ENCODE measurements at places on chromosomes 1 and 21.

GRCh38 chr1:206512851-206513180 is 5.5 kb downstream of the RASSF5 start:
- no peak for DNase-seq

- DNase-seq = no peak
Observed at GRCh38 chr1:13478692-13479091, 35.1 kb downstream of the LRRC38 start.

GRCh38 chr1:198671136-198671535 is 32.3 kb downstream of the PTPRC start:
- no peak for DNase-seq

- DNase-seq = no peak
Observed at GRCh38 chr1:58902830-58903513, 119.1 kb upstream of the JUN start.

GRCh38 chr1:35192056-35192852 is 691 bp downstream of the SFPQ start:
- DNase-seq = peak; percentile 89

GRCh38 chr1:41492341-41492848 is 7.9 kb upstream of the EDN2 start:
- no peak for DNase-seq

GRCh38 chr1:62439652-62440371 is 3.0 kb downstream of the USP1 start:
- no peak for DNase-seq

DNA sequence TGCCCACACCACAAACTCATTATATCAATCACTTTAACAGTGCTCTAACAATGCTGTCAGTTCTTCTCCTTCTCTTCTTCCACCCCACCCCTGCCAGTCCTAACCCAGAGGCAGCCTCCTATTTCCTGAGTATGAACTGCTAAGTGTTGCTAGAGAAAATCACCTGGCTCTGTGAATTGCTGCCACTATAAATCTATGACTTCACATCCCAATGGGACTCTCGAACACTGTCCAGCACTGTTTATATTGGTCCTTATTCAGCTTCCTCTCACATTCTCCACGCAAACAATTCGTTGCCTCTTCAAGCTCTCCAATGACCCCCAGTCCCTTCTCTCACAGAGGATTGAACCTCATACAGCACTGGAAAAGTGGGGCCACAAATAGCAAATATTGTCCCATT is 27.0 kb upstream of the USH2A start:
- DNase-seq = no peak

GRCh38 chr1:17682400-17682799 is 72.7 kb upstream of the ACTL8 start:
- no peak for DNase-seq

- DNase-seq = no peak
Observed at GRCh38 chr1:33709783-33710718, 153.8 kb upstream of the HMGB4 start.

GRCh38 chr1:5596651-5597050 is 395.6 kb downstream of the NPHP4 start:
- DNase-seq = no peak

DNA sequence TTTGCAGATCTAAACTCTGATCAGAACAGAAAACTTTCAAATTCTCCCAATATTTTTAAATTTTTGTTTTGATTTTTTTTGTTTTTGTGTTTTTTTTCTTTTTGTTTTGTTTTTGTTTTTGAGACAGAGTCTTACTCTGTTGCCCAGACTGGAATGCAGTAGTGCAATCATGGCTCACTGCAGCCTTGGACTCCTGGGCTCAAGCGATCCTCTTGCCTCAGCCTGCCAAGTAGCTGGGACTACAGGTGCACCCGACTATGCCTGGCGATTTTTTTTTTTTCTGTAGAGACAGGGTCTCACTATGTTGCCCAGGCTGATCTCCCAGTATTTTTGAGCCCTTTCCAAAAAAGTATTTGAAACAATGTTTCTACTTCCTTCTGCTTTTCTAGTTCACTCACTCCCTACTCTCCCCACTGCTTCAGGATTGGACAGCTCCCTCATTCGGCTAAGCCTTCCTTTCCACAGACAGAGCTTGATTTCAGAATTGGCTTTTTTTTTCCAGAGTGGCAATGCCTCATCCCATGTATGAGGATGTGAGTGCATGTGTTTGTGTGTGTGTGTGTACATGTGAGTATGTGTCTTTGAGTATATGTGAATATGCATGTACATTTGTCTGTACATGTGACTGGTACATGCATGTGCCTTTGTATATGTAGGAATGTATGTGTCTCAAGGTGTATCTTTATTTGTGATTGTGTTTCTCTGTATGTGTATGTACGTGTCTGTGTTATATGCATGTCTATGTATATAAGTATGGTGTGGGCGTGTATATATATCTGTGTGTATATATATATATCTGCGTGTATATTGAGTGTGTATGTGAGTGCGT is 11.9 kb downstream of the LHX4 start:
- DNase-seq = no peak

GRCh38 chr1:6899621-6900020 is 114.4 kb downstream of the CAMTA1 start:
- no peak for DNase-seq

DNA sequence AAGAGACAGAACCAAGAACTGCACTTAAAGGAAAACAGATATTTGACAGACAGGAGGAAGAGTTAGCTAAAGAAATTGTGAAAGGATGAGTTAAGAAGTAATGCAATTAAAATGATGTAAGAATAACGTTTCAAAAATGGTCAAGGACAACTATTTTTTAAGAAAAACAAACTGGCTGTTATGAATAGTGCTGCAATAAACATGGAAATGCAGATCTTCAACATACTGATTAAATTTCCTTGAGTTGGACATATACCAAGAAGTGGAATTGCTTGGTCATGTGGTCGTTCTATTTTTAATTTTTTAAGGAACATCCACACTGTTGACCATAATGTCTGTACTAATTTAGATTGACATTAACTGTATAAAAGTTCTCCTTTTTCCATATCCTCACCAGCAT is 23.1 kb upstream of the PHTF1 start:
- no peak for DNase-seq

- DNase-seq = peak; percentile 59
Observed at GRCh38 chr1:192445839-192446489, 129.2 kb downstream of the RGS21 start.

GRCh38 chr1:24070821-24071393 is 41.0 kb downstream of the MYOM3 start:
- DNase-seq = peak; percentile 71

DNA sequence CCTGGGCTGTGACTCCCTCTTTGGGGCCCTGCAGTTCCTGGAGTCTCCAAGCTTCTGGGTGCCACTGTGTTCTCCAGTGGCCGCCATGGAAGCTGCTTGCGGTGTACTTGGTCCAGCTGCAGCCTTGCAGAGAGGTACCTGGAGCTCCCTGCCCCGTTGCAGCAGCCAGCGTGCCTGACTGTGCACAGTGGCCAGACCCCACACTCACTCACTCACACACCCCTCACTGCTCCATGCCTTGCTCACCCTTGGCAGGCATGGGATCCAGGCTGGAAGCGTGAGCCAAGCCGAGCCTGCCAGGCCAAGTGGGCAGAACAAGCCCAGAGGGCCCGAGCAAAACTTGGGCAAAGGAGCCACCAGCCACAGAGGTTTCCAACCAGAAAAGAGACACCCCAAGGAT is 43.0 kb downstream of the MATN1 start:
- DNase-seq = no peak

DNA sequence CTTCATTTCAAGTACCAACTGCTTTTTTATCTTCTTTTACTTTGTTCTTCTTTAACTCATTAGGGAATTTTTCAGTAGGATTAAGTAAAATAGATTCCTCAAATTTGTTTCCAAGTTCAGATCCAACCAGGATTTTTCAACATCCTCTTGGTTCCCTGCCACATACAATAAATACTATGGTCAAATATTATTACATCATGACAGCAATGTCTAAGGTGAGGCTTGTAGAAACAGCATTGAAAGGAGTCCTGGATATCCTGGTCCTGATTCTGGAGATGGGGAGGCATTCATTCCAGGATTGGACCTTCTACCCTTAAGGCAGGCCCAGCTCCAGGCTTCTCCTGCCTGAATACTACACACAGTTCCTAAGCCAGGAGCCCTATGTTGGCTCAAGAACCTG is 80.2 kb upstream of the F3 start:
- no peak for DNase-seq

DNA sequence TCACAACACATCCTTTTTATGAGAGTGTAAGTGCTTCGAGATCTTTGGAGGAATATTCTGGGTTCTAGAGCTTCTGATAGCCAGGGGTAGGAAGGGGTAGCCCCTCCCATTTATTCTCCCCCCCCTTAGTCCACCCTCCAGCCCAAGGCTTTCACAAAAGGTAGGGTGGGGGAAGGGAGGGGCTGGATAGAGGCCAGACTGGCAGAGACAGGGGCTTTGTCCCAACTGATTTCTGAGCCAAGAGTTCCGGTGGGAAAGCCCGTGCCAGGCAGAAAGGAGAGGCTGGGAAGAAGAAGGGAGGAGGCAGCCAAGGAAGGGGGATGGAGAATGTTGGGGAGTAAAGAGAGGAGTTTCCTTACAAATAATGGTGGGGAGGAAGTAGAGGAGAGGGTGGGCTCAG is 3.1 kb downstream of the BCAN start:
- no peak for DNase-seq

DNA sequence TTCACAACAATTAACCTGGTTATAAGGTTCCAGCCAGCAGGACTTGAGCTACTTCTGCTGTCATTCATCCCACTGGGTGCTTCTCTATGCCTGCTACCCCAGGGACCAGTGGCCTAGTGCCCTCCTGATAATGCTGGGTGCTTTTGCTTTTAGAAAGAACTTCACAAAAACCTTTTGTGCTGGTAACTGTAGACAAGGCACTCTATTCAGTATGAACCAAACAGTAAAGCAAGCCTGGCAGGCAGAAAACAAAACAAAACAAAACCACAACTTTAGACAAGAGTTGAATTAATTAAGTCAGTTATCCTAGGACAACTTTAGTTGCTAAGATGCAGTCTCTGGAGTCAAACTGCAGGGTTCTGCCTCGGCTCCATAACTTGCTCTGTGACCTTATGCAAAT is 61.9 kb upstream of the ADGRL2 start:
- no peak for DNase-seq

GRCh38 chr1:70504176-70504820 is 93.2 kb downstream of the CTH start:
- DNase-seq = no peak

GRCh38 chr1:76494807-76495206 is 372.5 kb upstream of the ST6GALNAC5 start:
- DNase-seq = no peak

DNA sequence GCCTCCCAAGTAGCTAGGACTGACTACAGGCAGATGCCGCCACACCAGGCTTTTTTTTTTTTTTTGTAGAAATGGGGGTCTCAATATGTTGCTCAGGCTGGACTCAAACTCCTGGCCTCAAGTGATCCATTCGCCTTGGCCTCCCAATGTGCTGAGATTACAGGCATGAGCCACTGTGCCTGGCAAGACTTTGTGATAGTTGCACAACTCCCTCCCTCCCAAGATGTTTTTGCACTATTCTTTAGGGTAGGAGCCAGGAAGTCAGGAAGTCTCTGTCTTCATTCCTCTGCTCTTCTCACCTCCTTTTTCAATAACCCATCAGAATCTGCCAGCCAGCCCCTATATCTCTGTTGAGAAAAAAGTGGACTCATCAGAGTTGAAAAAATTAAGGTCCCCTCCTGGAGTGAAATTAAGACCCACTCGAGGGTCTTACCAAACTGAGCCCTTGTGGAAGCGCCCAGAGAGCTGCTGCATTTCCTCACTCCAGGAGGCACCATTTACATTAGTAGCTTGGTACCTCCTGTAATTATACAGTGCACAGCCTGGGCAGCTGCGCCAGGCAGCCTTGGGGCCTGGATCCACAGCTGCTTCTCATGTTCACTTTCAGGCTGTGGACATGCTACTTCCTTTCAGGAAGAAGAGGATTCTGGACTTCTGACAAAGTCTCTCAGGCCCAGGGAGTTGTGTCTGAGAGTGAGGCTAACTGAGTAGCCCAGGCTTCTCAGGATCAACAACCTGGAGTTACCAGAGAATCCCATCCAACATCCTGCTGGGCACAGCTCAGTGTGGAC is 24.0 kb downstream of the TCEA3 start:
- no peak for DNase-seq

DNA sequence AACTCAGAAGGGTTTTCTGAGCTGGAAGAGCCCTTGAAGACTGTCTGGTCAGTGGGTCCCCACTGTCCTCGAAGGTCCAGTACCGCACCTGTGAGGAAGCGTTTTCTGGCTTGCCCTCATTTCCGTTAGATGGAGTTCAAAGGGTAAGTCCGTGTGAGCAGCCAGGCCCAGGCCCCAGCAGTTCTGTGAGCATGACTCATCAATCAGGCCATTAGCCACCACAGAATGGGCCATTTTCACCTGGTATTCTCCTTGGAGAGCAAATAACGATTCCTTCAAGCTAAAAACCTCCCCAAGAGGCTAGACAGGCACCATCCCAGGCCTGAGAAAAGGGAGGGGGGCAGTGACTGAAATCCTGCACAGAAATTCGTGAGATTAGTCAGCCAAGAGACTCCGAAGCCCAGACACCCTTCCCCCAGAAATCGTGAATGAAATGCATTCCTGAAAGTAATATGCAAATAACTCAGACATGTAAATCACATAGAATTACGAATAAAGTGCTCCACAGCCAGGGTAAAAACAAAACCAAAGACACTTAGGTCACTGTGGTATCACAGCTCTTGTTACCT is 66.0 kb downstream of the BCAR3 start:
- no peak for DNase-seq

GRCh38 chr1:33826311-33826710 is 37.6 kb upstream of the HMGB4 start:
- DNase-seq = no peak

DNA sequence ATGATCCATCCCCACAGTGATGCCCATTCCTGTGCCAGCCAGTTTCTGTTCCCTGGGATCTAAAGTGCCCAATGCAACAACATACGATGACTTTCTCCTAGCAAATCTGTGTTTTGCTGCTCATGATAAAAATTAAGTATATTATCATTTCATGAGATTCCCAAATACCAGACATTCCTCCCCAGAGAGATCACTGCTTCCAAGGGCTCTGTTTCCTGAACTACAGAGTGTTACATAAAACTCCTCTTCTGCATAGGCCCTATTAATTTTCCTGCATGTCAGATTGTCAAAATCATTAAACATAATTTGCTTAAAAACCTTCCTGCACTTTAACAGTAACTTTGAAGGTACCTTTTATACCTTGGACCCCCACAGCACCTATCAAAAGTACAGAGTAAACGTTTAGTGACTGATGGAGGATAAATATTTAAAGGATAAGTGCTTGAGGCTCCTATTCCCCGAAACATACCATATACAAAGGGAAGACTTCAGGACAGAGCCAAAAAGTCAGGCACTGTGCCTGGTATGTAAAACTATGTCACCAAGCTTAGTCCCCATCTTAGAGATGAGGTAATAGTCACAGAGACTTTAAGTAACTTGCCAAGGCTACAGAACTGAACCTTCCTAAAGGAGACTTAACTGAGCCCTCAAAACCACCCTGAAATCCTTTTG is 50.2 kb downstream of the SLC25A24 start:
- DNase-seq = no peak

Measured in CD8-positive, alpha-beta memory T cell (primary cell).